ENCODE measurements at places on chromosomes 3 and 15.

DNA sequence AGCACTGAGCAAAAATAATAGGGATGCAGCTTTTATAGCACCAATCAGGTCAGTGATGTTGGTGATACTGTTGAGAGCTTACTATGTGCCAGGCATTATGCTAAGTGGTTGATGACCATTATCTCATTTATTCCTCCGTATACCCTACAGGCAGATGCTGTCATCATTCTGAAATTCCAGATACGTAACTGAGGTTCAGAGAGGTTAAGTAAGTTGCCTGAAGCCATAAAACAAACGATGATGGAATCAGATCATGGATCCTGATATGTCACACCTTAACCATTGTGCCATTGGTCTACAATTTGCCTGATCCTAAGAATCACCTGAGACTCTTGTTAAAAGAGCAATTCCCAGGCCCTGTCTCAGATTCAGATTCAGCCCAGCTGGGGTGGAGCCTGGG, 49.5 kb downstream of the ST6GAL1 start:
- DNase-seq: no peak

GRCh38 chr15:85289677-85290365, 90.6 kb upstream of the AKAP13 start:
- peak; percentile 35 for DNase-seq

DNA sequence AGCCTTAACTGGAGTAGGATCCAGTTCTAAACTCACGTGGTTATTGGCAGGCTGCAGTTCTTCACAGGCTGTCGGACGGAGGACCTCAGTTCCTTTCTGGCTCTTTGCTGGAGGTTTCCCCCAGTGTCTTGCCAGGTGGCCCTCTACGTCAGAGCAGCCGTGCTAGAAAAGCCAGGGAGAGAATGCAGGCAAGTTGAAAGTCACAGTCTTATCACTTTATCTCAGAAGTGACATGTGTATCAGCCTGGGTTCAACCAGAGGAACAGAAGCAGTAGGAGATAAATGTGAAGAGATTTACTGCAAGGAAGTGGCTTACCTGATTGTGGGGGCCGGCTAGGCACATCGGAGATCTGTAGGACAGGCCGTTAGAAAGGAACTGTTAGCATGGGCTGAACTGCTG, 125.3 kb upstream of the BNIP2 start:
- no peak for DNase-seq

GRCh38 chr15:33145447-33145846, 49.1 kb downstream of the FMN1 start:
- DNase-seq: no peak

- DNase-seq: no peak
These were observed 4.3 kb upstream of the GPR160 start for GRCh38 chr3:170033489-170033888.

GRCh38 chr3:46898321-46899150, 21.0 kb downstream of the PTH1R start:
- no peak for DNase-seq

DNA sequence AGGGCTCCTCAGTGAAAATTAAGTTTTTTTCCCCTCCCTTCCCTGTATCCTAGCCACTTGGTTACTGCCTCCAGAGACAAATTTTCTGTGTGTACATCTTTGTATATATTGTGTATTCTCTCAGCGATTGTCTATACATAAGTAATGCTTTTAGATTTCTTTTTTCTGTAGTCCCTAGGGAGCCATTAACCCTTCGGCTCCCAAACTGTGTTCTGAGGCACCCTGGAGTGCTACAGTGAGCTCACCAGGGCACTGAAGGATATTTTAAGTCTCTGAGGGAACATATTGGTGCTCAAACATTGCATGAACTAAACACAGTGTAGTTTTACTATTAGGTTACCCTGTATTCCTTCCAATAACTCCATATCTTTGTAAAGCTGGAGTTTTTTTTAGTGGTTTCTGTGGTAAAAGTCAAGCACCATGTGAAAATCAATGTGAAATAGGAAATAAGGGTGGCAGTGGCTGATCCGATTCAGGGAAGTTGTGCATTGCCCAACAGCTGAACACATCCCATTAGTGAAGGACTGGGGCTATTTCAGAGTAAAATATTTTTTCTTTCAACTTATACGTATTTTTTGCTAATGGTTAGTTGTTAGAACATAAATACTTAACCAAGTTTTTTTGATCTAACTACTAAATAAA, 43.0 kb downstream of the USP13 start:
- DNase-seq: no peak

DNA sequence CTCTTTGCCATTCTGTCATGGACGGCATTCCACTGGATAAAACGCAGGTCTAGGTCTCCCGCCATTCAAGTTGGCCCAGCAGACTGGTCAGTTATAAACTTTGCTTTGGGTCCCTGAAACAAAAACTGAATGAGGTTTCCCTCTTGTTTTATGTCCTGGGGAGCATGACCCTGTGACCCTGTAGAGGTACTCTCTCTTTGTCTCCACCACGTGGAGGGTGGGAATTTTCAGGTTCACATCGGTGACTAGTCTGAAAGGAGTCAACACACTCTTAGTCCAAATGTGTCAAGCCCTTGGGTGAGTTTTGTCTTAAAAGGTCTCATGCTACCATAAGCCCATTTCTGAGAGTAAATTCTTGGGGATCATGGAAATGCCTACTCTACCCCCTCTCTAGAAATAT, 139.9 kb downstream of the PLCH1 start:
- no peak for DNase-seq

Data from GM12865 (cell line).